Bladder microvascular endothelial cell (primary cell): ENCODE measurements at places on chromosomes 13 and 19. TPM values are rescaled to one million over a fixed set of nuclear protein-coding genes. Genes with fewer than 3 reads are reported as not detected.

YJEFN3 gene
- total RNA-seq, result 0.31 TPM in 1 of 2 replicates, not detected in the other

ZNF497 gene
- total RNA-seq, result 0.81 and 1.6 TPM in 2 replicates

ZNF730 gene
- total RNA-seq, result 1.1 and 2.0 TPM in 2 replicates

ATP4B gene
- not detected in 2 replicates for total RNA-seq

CGB2 gene
- total RNA-seq, result not detected in 2 replicates

PGLYRP1 gene
- total RNA-seq, result not detected in 2 replicates

SPC24 gene
- 45.8 and 63.1 TPM in 2 replicates for total RNA-seq

MICOS13 gene
- total RNA-seq, result 23.2 and 39.2 TPM in 2 replicates

NKPD1 gene
- total RNA-seq, result under 0.01 and 0.13 TPM in 2 replicates

ZNF432 gene
- total RNA-seq, result 3.9 and 8.4 TPM in 2 replicates

CPB2 gene
- not detected in 2 replicates for total RNA-seq

FBL gene
- 196 and 244 TPM in 2 replicates for total RNA-seq

CPAMD8 gene
- total RNA-seq, result 1.5 and 2.7 TPM in 2 replicates

CADM4 gene
- total RNA-seq, result 1.5 and 36.1 TPM in 2 replicates

FCER2 gene
- not detected in 2 replicates for total RNA-seq

LRRC63 gene
- under 0.01 and 0.13 TPM in 2 replicates for total RNA-seq

CD209 gene
- total RNA-seq, result not detected in 2 replicates

PNMA8B gene
- 0.16 and 0.19 TPM in 2 replicates for total RNA-seq

IGFL1 gene
- total RNA-seq, result not detected in 2 replicates

ZNF443 gene
- 4.0 and 9.0 TPM in 2 replicates for total RNA-seq

KLK2 gene
- total RNA-seq, result not detected in 2 replicates

ICAM4 gene
- total RNA-seq, result 1.1 and 1.3 TPM in 2 replicates

C1QTNF9B gene
- total RNA-seq, result under 0.01 TPM in 1 of 2 replicates, not detected in the other

MEF2B gene
- not detected in 2 replicates for total RNA-seq

CYP2A6 gene
- total RNA-seq, result not detected in 2 replicates

HRC gene
- 0.06 TPM in 1 of 2 replicates, not detected in the other for total RNA-seq

SMIM44 gene
- total RNA-seq, result not detected in 2 replicates

RAB3A gene
- 0.16 and 0.94 TPM in 2 replicates for total RNA-seq

NEK5 gene
- under 0.01 and 0.31 TPM in 2 replicates for total RNA-seq

SIGLEC9 gene
- total RNA-seq, result 0.06 TPM in 1 of 2 replicates, not detected in the other

CXCL17 gene
- total RNA-seq, result not detected in 2 replicates

SKA3 gene
- total RNA-seq, result 3.1 and 5.8 TPM in 2 replicates

PRRG2 gene
- total RNA-seq, result 2.6 and 3.7 TPM in 2 replicates

ANGPTL8 gene
- total RNA-seq, result not detected in 2 replicates

ZNF28 gene
- total RNA-seq, result 8.7 and 26.9 TPM in 2 replicates

TSC22D1 gene
- 36.3 and 53.2 TPM in 2 replicates for total RNA-seq
